Stimulated activated CD4-positive, alpha-beta T cell treated with anti-CD3 and anti-CD28 coated beads, Interleukin-4, amount 100 ng/mL, for 1 hour (primary cell): ENCODE measurements at places on chromosomes 6 and 20.

DNA sequence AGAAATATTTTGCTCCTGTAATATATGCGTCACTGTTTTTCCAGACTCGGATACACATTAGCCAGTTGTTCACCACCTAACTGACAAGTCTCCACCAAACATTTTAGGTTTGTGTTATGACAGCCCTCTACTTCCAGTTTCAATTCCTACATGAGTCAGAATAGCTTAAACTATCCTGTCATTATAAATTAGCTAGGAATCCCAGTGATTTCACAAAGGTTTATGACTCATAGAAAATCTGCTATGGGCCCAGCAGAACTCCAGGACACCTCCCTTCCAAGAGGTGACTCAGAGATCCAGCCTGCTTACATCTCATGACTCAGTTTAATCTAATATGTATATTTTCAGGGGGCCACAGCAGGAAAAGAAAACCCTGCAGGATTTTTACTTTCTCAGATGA, 17.4 kb upstream of the PLCB4 start:
- no peak for DNase-seq

GRCh38 chr6:128558924-128559323, 38.5 kb upstream of the PTPRK start:
- no peak for DNase-seq

DNA sequence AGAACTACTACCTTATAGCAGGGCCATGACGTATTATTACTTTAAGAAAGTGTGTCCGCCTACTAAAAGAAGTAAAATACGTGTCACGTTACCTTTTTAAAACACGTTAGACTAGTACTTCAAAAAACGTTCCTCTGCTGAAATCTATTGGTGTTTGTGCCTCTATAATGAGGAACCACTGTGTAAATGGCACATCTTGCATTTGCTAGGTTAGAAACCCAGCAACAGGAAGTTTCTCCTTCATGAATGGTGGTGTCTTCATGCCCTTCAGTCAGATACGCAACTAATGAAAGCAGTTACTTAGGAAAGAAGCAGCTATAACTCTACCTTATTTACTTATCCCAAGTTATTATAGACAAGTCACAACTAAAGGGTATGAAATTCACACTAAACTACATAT, 343.5 kb downstream of the RNGTT start:
- no peak for DNase-seq

DNA sequence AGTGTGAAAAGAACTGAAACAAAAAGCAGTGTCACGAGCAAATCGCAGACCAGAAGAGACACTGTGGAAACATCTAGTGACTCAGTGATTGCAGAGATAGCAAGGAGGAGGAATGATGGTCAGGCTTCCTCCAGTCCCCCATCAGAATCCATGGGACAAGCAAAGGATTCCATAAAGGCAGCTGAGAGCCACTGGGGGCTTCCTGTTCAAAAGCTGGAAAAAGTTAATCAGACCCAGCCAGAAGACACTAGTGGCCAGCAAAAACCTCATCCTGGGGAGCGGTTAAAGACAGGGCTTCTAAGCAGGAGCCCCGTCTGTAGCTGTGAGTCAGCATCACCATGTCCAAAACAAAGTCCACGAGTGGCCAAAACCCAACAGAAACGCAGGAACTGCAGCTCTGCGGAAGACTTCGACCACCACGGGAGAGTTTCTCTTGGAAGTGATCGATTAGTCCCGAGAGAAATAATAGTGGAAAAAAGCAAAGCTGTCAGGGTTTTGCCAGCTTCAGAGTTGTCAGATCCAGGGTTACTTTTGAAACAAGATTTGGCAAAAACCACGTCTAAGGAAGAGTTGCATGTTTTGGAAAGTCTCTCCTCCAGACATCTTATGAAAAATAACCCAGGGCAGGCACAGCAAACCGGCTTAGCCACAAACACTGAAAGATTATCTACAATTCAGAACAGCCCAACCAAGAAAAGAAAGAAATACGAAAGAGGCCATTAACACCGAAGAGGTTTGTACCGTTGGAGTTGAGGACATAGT, 51.0 kb downstream of the JAG1 start:
- DNase-seq: no peak

GRCh38 chr20:23598481-23598880, 7.2 kb downstream of the CST9 start:
- DNase-seq: no peak

- DNase-seq: peak; percentile 67
Observed at GRCh38 chr6:106098383-106099234, 12.5 kb downstream of the PRDM1 start.
